ENCODE measurements at places on chromosomes 5 and 9.

DNA sequence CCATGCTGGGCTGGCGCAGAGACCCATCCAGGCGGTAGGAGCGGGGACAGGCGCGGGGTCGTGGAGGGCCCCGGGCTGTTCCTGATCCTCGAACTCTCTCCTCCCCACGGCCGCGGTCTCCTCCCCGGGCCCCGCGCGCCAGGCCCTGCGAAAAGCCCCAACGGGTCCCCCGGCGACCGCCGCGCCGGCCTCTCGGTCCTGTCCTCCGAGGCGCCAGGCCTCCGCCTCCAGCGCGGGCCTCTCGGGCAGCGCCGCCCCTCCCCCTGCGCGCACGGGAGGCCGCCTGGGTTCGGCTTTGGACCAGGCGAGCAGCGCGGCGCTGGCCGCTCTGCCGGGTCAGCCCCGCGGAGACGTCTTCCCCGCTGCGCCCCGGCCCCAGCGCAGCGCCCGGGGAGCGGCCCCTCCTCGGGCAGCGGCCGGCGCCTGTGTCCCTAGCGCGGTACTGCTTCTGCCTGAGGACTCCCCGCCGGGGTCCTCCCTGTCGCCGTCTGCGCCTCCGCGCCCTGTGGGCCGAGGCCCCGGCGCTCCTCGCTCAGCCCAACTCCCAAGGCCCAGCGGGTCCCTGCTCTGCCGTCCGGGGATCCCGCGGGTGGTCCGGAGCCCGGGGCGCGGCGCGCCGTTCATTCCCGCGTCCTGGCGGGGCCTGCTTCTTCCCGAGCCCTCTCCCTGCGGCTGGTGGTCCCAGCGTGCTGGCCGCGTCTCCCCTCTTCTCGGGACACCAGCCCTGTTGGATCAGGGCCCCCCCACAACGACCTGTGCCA lies 13.4 kb downstream of the COL23A1 start:
- DNase-seq: no peak

GRCh38 chr5:92908952-92909601 lies 671.9 kb downstream of the NR2F1-AS1 start:
- DNase-seq: no peak

DNA sequence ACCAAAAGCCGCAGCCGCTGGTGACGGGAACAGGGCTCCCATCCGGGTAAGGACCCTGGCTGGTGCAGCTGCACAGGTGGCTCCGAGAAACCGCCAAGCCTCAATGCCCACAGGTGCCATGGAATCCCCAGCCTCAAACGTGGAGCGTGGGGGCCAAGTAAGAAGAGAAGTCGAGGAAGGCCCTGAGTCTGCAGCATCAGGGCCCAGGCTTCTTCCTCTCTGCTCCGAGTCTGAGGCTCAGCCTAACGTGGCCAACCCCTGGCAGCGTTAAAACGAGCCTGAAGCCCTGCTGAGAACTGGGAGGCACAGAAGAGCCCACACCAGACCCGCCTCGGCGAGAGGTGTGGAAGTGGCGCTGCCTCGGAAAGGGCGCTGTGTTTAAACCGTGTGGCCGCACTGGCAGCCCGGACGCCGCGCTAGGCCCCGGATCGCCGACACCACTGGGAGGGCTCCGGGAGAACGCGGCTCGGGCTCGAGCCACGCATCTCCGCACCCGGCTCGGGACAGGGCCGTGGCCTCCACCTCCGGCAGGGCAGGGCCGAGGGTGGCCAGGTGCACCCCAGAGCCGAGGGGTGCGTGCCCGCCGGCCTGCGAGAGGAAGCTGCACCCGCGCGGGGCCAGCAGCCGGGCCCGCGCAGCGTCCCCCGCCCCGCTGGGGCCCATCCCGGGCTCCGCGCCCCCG lies 730 bp downstream of the ZMYND19 start:
- DNase-seq: no peak

- no peak for DNase-seq
Observed at GRCh38 chr5:178586396-178586795, 3.8 kb downstream of the COL23A1 start.

DNA sequence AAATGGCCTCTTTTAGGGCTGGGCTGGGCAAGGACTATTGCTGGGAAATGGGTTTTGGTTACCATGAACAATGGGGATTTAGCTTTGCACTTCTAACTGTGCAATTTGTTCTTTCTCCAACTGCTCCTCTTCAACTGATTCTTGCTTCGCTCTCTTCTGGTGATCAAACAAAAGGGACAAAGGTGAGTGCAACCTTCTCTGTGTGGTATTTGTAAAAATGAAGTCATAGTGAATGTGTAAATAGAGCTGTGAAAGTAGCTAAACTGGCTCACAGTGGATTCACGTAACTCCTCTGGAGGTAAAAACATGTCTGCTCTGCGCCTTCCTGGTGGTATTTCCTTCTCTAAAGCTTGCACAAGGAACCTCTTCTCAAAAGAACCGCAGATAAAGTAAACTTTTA lies 20.9 kb upstream of the SPINK14 start:
- DNase-seq: no peak

- DNase-seq: no peak
Observed at GRCh38 chr5:166772770-166773169, 1518.7 kb upstream of the WWC1 start.

DNA sequence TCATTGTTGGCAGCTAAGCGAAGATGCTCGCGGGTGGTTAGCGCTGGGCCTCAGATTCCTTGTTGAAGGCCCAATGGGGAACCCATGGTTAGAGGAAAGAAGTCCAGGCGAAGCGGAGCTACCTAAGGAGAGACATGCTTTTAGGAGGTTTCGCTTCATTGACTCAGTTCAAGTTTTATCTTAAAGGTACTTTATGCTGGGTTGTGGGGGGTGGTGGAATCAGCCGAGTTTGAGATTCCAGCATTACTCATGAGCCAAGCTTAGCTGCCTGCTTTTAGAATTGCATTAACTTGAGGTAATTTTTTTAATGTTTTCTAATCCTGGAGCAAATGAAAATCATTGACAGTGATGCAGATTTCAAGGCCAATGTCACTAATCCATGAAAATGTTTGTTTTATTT lies 16.1 kb downstream of the MEGF10 start:
- DNase-seq: no peak

DNA sequence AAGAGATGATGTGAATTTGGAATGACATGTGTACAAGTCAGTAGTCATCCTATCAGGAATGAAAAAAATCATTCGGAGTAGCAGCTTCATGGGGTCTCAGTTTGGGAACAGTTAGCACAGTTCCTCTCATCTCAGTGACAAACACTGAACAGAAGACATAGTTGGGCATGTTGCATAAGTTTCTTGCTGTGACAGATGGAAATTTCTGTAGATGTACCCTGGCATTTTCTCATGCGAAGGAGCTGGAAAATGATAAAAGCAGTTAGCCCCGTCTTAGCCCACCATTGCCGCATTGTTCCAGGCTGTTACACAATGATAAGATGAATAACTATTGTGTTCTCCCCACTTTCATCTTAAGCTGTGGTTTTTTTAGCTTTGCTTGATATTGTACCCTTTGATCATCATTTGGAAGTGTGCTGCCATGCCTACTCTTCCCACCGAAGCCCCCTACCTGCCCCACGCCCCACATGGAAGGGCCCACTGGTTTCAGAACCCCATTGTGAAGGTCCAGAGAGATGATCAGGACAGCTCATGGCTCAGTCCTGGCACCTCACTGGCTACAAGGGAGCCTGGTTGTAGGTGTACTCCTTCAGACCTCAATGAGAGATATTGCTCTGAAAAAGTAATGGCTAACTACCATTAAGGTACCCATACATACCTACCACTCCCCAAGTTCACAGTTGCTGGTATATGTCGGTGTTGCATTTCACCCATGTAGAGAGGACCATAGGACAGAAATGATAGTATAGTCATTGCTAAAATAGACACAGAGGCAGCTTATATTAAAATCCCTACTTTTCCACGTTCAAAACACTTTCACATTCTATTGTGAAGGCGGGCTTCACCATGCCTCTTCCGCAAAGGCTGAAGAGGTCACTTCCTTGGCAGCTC lies 38.8 kb downstream of the SFXN1 start:
- DNase-seq: no peak

GRCh38 chr9:72113056-72113455 lies 36.2 kb upstream of the GDA start:
- DNase-seq: no peak

DNA sequence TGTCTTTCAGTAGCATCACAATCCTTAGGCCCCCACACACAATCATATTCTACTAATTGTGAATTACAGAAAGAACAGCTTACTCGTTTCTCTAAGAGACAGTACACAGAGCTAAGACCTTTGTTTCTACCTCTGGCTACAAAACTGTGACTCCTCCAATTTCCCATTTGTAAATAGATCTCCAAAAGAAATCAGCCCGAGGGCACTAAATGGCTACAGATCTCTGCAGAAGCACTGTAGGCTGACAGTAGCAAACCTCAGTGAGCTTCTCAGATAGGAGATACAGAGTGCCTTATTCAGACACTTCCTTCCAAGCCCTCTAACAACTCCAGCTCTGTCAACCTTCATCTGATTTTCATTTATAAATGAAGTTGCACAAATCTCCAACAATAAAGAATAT lies 51.0 kb downstream of the EFNA5 start:
- no peak for DNase-seq

- no peak for DNase-seq
Observed at GRCh38 chr9:136700304-136700703, 12.1 kb upstream of the DIPK1B start.

GRCh38 chr5:146675636-146676035 lies 159.6 kb upstream of the GPR151 start:
- DNase-seq: no peak

- DNase-seq: no peak
Observed at GRCh38 chr9:69097923-69098593, 62.5 kb downstream of the FXN start.

- DNase-seq: no peak
Observed at GRCh38 chr9:34072868-34073590, 24.3 kb upstream of the UBAP2 start.

DNA sequence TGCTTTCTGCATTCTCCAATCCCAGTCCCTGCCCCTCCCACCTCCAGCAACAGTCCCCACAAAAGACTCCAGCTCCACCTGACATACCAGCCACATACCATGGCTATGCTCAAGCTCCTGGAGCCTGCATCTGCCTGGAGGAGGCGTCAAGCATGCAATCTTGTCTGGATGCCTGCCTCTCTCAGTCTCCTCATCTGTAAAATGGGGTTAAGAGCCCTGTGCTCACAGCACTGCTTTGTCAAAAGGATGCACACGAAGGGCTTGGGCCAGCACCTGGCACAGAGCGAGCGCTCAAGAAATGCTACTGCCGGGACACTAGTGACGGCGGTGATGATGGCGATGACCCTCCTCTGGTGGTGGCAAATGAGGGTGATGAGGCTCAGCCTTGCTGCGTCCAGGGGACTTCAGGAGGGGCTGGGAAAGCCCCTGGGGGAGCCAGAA lies 202.9 kb upstream of the IER5L start:
- DNase-seq: no peak

- no peak for DNase-seq
Observed at GRCh38 chr9:116604251-116604650, 82.9 kb upstream of the TRIM32 start.

GRCh38 chr5:143340891-143341685 lies 62.4 kb downstream of the NR3C1 start:
- DNase-seq: no peak

GRCh38 chr5:150671509-150672236 lies 10.6 kb downstream of the MYOZ3 start:
- DNase-seq: no peak
